CD4-positive, alpha-beta T cell treated with Interleukin-4 for 4 hours (primary cell): ENCODE measurements at places on chromosomes 1 and 21.

GRCh38 chr1:97252076-97252475, 530.5 kb downstream of the PTBP2 start:
- no peak for DNase-seq

DNA sequence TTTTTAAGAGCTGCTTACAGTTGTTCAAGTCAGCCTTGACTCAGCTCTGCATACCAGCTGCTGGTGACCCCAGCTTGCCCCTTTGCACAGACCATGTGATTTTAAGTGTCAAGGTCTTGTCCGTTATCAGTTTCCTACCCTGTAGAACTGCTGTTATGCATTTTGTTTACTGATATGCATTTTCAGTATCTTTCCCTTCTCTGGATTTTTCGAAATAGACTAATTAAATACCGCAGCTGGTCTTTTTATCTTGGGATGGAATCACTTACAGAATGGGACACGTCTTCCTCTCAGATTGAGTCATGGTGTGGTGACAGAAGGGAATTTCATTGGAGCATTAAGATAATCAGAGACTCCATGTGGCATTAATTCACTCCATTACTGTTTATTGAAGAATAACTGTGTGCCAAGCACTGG, 145.6 kb downstream of the FMN2 start:
- no peak for DNase-seq

- no peak for DNase-seq
Observed at GRCh38 chr1:209387969-209388329, 195.6 kb upstream of the CAMK1G start.

DNA sequence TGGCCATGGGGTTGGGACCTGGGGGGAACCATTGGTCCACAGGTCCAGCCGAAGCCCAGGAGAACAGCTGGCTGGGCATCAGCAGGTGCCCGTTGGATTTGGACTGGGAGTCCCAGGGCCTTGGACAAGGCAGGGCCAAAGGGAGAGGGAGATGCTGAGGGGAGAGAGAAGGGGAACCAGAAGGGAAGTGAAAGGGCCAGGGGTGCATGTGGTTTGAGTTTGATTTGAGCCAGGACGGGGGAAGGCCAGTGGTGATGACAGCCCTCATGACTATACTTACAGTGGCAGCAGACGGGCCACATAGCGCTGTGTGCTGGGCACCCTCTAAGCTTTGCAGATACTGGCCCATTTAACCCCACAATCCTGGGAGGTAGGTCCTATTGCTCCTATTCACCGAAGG, 18.8 kb downstream of the AGRN start:
- DNase-seq, result no peak

GRCh38 chr1:67347688-67348472, 40.2 kb downstream of the IL12RB2 start:
- no peak for DNase-seq
